ENCODE measurements at places on chromosomes 4 and X. TPM values are rescaled to one million over a fixed set of nuclear protein-coding genes. Genes with fewer than 3 reads are reported as not detected.

Gene MAOB
- total RNA-seq: 5.5 TPM

Gene PRDM8
- 0.40 TPM for total RNA-seq

Gene LUZP4
- total RNA-seq: not detected

Gene GPR101
- not detected for total RNA-seq

Gene EREG
- total RNA-seq: 46.5 TPM

Gene SPANXD
- total RNA-seq: not detected

Gene ANK2
- 1.6 TPM for total RNA-seq

Gene ADAM29
- total RNA-seq: not detected

Gene TMEM154
- 120 TPM for total RNA-seq

Gene ANOS1
- 1.4 TPM for total RNA-seq

Gene RRH
- total RNA-seq: 0.16 TPM

Gene MAGEA2
- total RNA-seq: not detected

Gene GRIA3
- 0.36 TPM for total RNA-seq

GRCh38 chr4:24240655-24241054 lies 343.7 kb downstream of the DHX15 start:
- ATAC-seq: no peak

DNA sequence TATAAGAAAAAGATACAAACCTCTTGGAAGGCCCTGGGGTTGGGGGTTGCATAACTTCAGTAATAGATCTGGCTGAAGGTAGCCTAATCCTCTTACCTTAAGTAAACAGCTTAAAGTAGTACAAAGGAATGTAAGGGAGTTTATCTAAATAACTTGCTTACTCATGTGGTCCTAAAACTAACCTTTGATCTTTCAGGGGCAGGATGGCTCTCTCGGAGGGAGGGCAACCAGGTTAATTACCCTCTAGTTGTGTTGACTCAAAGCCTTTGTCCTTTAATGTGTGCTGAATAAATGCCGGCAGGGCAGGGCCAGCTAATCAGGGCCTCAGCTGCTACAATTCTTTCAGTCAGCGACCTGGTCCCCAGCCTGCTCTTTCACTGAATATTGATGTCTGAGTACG lies 822.0 kb upstream of the SLIT2 start:
- no peak for ATAC-seq

- peak; percentile 18 for ATAC-seq
These were observed 1.1 kb upstream of the PCDH19 start for GRCh38 chrX:100410901-100411801.

- peak; percentile 38 for ATAC-seq
These were observed 19.9 kb upstream of the MXD4 start for GRCh38 chr4:2281575-2282343.

- no peak for ATAC-seq
These were observed 34.5 kb downstream of the ABCE1 start for GRCh38 chr4:145132511-145133098.

DNA sequence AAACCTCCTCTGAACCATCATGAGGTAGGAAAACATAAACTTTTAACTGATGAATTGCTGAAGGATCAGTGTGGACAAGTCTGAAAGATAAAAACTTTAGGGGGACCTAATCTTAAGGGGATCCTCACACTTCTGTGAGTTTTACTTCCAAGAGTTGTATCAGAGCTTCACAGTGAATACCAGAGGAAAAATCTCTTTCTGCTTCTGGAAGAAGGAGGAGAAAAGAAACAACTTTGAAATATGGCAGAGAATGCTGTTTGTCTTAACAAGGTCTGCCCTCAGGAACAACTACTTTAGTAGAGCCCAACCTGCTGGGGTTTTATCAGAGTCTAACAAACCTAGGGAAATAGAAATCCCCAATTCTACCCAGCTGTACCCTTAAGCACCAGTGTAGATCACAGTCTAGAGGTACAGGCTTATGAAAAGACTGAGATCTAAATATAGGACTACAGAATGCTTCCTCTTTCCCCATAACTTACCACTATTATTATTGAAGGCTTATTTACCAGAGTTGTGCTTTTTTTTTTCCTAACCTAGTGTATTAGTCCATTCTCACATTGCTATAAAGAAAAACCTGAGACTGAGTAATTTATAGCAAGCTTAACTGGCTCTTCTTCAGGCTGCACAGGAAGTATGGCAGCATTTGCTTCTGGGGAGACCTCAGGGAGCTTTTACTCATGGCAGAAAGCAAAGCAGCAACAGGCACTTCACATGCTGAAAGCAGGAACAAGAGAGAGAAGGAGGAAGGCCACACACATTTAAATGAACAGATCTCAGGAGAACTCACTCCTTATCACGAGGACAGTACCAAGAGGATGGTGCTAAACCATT lies 167.9 kb downstream of the CAMK2D start:
- ATAC-seq: no peak

- no peak for ATAC-seq
These were observed 840.8 kb upstream of the HTR2C start for GRCh38 chrX:113743069-113743468.

DNA sequence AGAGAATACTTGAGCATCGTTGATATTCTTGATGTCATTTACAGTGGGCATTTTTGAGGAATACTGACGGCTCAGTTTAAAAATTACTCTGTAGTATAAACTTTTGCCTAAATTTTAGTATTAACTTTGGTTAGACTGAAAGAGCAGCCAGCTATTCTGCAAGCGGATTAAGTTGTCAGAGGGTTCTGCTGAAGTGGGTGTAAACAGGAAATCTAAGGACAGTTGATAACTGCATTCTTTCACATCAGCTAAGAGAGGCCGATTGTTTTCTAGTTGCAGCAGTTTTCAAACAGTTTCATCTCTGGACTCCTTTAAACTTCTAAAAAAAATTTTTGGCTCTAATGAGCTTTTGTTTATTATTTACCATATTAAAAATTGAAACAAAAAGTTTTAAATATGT lies 149.6 kb downstream of the RAPGEF2 start:
- no peak for ATAC-seq

DNA sequence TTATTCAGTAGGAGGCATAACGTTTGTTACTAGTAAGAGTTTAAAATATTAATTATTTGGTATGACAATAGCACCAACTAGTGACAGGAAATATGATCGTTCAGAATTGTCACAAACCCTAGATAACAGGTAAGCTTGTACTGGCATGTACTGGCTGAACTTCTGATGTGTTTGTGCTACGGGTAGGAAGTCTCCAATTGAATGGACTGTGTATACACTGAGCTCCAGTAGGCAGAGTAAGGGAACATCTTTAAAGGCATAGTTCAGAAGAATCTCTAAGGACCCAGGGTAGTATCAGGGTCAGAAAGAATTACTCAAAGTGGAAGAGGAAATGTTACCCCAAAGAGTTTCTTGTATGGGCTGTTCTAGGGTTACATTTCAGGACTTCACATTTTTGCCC lies 230.4 kb downstream of the EDA2R start:
- ATAC-seq: no peak

- no peak for ATAC-seq
These were observed 365.5 kb downstream of the RAB28 start for GRCh38 chr4:13118633-13119032.

- ATAC-seq: peak; percentile 36
These were observed 8.2 kb downstream of the MID1 start for GRCh38 chrX:10612215-10612614.

DNA sequence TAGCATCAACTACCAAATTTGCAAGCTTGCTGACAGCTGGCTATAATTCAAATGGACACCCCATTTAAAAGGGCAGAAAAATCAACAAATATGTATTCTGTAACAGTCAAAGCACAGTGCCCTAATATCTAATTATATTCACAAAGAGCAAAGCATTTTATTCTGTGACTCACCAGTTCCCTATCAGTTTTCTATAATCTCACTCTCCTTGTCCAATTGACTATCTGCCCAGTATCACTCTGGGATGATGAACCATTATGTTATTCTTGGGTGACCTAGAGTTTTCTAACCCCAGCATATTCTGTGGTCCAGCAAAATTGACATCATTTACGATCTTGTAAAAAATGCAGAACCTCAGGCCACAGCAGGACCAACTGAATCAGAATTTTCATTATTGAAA lies 82.0 kb upstream of the FREM3 start:
- no peak for ATAC-seq

- no peak for ATAC-seq
These were observed 23.2 kb upstream of the ZCCHC13 start for GRCh38 chrX:74280759-74281158.

DNA sequence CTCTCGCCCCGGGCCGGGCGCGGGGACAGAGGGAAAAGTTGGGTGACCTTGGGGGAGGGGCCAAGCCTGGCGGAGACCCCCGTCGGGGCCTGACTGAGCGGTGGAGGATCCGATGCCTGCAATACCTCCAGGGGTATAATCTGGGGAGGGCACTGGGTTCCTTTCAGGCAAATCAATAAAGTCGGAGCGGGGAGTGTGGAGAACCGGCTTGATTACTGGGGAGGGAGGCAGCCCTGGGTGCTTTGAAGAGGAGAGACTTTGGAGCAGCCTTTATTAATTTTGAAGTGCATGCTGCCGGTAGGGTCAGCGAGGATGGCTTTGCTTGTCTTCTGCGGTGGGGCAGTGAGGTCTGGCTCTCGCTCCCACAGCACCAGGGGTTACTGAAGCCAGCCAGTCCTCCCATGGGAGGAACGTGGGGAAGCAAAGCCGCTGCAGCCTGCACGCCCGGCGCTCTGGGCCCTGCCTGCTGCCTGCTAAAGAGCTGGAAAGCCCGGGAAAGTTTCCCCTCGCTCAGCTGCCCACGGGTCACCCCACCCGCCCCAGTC lies 403 bp upstream of the LGI2 start:
- ATAC-seq: peak; percentile 14

DNA sequence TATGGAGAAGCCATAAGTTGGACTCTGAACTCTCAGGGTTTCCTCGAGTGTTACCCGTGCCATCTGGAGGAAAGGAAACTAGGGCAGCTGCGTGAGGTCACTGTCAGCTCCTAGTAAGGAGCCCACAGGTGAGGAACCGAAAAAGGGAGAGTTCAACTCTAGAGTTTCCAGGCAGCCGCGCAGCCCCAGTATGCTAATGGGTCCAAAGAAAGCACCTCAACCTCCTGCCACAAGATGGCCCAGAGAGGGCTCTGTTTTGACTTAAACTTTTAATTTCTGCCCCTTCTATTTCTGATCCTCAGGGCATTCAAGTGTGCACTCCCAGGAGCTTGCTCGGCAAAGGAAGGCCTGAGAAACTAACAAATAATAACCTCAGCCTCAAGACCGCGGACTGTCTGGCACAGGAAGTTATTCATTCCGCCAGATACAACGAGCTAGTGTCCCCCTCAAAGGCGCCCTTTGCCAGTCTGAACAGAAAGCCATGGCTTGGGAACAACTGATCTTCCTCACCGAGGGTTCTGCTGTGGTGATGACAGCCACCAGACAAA lies 13.9 kb downstream of the SCARB2 start:
- ATAC-seq: peak; percentile 19

- ATAC-seq: no peak
These were observed 20.6 kb downstream of the GALNT7 start for GRCh38 chr4:173189117-173189693.

- no peak for ATAC-seq
These were observed 8.1 kb upstream of the STPG2 start for GRCh38 chr4:98151145-98151924.
